ENCODE measurements at places on chromosomes 7 and 10.
A peak's percentile ranks its signal among the peaks of the same experiment; 100 is the strongest.

DNA sequence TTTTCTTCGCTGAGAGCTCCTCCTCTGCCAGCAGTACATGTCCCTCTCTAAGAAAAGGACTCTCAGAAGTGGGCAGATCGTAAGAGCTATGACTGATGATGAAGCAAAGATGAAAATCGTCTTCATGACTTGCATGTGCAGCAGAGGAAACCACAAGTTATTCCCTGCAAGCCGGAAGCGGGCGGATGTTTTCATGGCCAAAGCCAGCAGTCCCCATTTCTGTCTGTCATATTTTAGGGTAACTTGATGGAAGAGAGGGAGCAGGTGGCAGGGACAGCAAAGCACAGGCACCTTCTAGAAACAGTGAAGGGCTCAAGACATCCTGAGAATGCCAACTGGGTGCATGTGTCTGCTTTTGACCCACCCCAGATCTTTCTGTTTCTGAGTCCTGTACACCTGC, 19.9 kb downstream of the KLF6 start:
- DNase-seq: no peak

GRCh38 chr10:44949127-44949802, 10.3 kb upstream of the RASSF4 start:
- DNase-seq: no peak

DNA sequence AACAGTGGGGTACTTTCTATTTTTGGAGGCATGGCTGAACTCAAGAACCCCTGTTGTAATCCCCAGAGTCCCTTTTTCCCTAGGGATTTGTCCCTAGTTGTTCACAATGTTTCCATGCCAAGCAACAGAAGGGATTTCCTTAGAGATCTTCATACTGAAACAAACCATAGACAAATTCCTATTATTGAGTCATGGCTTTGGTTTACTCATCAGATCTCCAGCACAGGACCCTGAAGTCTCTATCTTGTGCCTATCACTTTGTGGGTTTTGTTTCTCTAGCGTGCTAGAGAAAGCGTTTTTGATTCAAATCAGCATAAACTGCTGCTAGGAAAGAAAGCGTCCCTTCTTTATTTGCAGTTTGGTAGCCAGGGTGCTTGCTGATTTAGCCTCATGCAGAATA, 165.0 kb downstream of the BAMBI start:
- no peak for DNase-seq

GRCh38 chr10:6823770-6824169, 243.7 kb upstream of the PRKCQ start:
- DNase-seq: no peak

DNA sequence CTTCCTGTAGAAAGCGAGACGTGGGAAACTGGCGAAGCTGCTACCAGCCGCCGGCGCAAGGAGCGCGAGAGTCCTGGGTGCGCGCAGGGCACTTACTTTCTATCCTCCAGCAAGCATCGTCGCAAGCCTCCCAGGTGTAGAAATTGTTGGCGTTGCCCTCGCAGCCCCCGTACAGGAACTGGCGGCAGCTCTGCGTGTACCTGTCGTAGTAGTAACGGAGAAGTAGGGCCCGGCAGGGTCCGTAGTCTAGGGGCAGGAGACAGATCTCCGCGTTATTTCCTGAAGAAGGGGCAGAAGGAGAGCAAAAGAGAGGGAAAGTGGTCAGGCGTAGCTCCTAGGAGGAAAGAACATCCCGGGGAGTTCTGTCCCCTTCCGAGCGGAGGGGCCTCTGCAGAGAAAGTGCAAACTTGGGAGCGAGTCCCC, 501 bp downstream of the TFPI2 start:
- DNase-seq: peak; percentile 59

- DNase-seq: peak; percentile 50
Observed at GRCh38 chr10:29926693-29927048, 132.7 kb downstream of the JCAD start.

DNA sequence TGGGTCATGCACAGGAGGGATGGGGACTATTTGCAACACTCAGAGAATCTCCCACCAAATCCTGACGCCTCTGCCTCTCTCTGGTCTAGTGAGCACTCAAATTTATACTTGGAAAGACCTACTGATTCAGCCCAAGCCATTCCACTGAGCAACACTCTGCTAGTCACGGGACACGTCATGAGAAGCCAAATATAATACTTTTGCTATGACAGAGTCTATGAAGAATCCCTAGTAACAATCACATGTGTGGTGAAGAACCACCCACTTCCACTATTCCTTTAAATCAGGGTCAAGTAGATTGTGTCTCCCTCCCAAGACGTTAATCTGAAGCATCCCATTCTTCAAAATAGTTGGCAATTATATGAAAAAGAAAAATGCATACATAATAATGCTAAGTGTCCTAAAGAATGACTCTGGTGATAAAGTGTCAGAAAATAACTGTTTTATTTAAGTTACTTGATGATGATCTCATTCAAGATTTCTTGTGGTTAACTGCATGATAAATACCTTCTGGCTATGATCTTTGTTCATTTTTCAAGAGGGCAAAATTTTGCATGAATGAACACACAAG, 28.5 kb downstream of the CHCHD3 start:
- DNase-seq: no peak

GRCh38 chr10:100245484-100246220, 16.3 kb upstream of the CHUK start:
- DNase-seq: no peak

DNA sequence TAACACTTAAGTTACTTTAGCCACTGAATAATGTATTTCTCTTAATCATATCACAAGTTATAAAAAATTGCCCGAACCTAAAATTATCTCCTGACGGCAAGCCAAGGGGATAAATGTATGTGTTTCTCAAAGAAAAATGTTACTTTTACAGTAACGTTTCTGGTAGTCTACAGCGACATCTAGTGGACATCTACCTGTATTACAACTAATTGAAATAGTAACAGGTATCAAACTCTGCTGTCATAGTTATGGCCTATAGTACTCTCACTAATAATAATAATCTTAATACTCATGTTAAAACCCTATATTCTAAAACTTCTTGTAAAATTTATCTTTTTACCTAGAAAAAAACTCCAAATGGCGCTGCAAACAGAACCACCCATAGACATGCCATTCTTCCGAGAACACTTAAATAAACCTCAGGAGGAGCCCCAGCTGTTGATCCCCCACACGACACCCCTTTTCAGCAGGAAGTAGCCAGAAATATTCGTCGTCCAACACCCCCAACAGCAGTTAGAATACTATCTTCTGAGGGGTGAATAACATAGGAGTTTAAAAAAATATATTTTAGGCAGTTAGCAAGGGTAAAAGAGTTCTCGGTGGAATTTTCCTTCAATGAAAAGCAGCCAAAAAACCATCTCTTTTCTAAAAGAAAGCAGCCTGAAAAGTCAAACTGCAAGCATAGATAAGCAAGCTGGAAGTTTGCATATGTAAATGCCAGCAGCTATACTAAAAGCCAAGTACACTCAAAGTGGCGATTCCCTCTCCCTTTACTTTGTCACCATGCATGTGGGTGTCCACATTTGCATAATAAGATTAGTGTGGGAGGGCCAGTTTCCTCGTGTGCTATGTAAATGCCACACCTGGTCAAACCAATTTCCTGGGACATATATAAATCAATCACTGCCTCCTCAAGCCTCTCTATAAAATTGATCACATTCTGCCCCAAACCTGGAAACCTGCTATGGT, 40.5 kb upstream of the ZNF107 start:
- DNase-seq: no peak

DNA sequence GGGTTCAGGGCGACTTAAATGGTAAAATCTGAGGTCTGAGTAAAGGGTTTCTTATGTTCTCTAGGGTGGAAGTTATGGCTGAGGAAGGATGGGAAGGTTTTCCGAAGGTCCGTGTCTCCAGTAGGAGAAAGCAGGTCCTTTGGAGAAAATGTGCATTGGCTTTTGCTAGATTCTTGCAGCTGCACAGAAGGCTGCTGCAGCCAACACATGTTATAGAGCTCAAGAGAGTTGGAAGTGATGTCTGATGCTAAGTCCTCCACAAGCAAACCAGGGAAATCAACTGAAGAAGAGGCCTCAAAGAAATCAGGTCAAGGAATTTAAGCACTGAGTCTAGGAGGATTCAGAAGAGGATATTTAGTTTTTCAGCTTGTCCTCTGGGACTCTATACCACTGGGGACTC, 404.6 kb downstream of the LRMDA start:
- DNase-seq: no peak

DNA sequence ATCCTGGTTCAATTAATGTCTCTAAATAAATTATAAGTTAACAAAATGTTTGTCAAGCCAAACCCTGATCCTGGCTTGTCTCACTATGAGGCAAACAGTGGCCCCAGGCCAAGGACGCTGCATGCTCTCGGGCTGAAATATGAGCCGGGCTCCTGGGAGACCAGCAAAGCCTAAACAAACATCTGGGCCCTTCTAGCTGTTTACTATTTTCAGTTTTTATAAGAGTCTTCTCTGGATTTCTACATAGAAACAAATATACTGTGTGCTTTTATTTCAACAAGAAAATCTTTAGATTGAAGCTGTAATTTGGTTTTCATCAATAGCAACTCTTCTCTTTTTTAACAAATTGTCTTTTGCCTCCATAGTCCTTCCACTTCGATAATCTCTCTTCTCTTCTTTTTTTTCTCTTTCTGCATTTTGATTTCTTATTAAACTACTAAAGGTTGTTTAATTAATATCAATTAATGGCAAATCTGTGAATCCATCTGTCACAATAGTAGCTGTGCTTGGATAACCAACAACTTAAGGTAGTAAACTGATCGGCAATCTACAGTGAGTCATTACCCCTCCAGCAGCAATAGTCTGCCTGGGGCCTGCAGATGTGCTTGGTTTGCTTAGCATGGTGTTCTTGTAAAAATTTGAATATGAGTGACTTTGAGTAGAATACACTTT, 83.3 kb upstream of the DNAJC1 start:
- DNase-seq: peak; percentile 69

GRCh38 chr7:43877968-43878864, 8.9 kb upstream of the MRPS24 start:
- no peak for DNase-seq

DNA sequence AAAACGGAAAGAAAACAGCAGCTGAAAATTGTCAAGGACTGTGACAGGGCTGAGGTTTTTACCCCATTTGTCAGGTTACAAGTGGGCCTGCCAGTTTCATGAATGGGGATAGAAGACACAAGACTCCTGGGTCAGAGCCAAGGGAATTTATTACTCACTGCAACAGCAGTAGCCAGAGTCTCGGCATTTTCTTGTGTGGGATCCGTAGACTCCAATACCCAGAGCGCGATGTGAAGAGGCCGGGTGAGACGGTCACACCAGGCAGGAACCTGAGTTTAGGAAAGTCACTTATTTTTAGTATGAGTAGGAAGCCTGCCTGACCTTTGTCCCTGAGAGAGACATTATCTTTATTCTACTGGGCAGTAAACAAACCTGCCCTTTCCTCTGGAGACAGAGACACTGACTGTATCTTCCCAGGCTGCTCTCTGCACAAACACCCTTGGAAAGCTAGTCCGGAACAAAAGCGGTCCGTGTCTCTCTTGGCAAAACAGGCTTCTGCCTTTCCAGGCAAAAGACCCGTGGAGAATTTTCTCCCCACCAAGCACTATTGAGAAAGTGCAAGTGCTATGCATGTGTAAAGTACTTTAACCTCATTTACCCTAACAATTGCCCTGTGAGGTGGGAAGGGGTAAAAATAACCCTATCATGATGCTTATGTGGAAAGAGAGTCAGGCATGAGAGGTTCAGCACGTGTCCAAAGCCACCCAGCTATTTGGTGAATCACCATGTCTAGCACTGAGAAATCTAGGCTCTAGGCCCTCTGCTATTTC, 58.4 kb downstream of the JCAD start:
- DNase-seq: no peak

DNA sequence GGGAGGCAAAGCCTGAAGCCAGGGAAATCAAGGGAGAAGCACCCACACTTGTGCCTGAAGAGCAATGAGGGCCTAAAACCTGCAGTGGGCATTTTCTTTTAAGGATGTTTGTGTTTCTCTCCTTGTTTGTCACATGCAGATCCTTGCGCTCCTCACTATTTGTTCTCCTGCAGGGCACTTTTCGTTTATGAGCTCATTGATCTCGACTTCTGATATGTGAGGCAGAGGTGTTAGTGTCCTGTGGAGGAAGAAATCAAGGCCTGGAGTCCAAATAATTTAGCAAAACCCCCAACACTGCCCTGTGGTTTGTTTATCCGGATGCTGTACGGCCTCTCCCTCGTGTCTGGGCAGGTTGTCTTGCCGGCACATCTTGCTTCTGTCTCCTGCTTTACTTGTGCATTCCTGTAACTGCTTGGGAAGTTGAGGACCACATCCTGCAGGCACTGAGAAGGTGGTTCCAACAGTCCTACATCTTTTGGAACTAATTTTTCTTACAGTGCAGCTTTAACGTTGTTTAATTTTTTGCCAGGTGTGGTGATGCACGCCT, 13.7 kb downstream of the UBE3C start:
- no peak for DNase-seq

GRCh38 chr7:51882412-51882811, 565.8 kb upstream of the COBL start:
- DNase-seq: no peak

- no peak for DNase-seq
Observed at GRCh38 chr7:73706126-73707044, 13.1 kb downstream of the STX1A start.

DNA sequence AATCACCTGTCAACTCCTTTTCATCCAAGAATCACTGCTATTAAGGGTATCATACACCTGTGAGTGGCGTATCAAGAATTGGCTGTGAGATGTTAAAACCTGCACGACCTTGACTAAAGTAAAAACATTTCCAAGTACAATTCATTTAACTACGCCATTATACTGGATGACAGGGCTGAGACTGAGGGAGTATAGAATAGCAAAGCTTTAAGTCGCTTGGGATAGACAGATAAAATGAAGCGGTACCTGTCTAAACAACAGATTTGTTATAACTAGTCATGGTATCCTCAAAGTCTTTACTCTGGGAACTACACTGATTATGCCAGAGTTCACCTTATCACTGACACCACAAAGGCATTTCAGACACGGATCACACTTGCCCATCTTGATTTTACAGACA, 366.1 kb upstream of the LRRN3 start:
- no peak for DNase-seq

GRCh38 chr10:107451047-107451446, 286.5 kb upstream of the SORCS1 start:
- DNase-seq: no peak

GRCh38 chr10:129709627-129710509, 242.8 kb downstream of the MGMT start:
- DNase-seq: no peak

DNA sequence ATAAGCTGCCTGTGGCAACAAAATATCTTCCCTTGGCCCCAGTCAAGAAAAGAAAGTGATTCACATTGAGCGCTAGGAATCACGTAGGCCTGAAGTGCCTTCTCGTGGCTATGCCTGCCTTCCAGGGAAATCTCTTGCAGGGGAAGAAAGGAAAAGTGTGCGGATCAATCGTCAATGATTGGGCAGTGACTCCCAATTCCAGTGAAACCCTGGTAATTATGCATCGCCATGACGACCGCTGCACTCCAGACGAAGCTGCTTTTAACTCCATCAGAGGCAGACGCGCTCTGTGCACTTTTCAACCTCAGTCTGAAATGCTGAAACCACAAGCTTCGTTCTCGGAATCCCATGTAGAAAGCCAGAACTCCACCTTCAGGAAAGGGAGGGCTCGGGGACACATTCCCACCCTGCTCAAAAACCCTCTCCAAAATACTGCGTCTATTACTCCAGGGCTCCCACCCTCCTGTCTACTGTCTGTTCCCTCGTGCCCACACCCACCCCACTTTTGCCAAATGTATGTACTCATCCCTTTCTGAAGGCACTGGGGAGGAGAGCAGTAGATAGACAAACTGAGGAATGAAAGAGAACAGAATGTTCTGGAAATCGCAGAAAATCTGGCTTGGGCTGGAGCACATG, 24.2 kb upstream of the PRKAG2 start:
- no peak for DNase-seq

Measured in ELF-1 (cell line).